ENCODE measurements at places on chromosomes 4 and X. TPM values are rescaled to one million over a fixed set of nuclear protein-coding genes. Genes with fewer than 3 reads are reported as not detected.

The TDO2 gene
- total RNA-seq, result not detected

The SHOX gene
- not detected for total RNA-seq

The RXFP1 gene
- total RNA-seq, result not detected

The VCX3A gene
- not detected for total RNA-seq

The ZXDA gene
- total RNA-seq, result 12.8 TPM

The PITX2 gene
- under 0.01 TPM for total RNA-seq

The TRIM61 gene
- not detected for total RNA-seq

The USP51 gene
- 0.39 TPM for total RNA-seq

DNA sequence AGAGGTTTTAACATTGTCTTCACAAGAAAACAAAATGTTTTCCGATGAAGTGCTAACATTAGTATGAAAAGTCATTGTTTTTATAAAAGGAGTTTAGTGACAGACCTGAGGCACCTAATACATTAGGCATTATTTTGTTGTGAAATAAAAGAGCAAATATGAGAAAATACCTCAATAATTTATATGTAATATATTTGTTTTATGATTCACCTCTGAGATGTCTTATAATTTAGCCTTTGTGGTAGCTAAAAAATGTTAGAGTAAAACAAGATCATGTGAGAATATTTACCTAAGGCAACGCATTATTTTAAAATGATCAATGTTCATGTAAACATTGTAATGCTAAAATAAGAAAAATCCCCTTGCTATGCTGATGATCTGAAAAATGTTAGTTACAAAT lies 100.9 kb upstream of the WDFY3 start:
- no peak for DNase-seq

DNA sequence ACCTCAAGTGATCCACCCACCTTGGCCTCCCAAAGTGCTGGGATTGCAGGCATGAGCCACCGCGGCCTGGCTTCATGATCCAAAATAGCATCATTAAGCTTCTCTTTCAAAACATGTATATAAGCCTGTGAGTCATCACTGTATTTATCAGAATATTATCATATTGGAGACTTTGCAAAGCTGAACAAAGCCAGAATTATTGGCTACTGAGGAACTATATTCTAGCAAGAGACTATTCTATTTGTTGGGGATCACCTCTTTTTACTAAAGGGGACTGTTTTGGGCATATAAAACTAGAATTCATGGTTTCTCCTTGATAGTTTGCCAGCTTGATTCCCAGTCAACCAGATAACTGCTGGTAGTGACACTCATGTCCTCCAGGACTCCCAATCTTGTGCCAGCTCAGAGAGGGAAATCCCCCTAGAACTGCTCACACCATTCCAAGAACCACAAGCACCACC lies 40.1 kb downstream of the TET2 start:
- DNase-seq, result no peak

GRCh38 chr4:29619168-29619567 lies 1101.0 kb upstream of the PCDH7 start:
- no peak for DNase-seq

DNA sequence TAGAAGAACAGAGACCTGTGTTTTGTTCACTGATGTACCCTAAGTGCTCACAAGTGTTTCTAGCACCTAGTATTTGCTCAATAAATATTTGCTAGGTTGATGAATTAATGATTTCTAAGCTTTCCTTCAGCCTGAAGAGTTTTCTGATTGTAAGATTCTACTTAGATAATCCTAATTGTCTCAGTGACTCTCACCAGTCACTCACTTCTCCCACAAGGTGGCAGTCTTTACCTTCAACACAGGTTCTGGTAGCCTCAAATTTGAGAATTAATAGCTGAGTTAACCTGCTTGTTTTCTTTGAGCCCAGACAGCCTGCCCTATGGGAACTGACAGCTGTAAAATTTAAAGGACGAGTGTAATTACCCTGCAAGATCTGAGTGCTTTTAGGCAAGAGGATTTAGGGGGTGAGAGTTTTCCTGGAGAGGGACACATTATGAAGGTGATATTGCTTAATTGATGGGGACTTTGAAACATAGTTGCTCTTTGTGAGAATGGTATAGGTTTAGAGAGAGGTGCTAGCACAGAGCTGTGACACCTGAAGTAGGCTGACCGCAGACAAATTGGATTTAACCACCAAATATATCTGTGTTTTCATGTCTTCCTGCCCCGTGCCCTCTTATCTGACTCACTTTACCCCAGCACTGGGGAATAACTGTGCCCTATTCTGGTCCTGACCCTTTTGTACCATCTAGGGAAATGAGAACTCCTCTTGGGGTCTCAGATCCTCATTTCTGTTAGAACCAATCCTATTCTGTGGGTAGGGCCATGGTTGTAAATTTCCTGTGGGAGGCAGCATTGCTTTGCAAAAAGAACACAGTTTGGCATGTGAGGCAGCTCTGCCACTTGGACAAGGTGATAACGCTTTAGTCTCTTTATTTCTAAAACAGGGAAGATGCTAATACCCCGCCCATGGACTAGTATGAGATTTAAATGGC lies 27.7 kb downstream of the CD38 start:
- peak; percentile 60 for DNase-seq

GRCh38 chr4:155758481-155759371 lies at the start of gene GUCY1B1:
Gene GUCY1B1 (plus strand): TSS chr4:155759021. CDS start chr4:155759141, 120 bp downstream.
- peak; percentile 77 for DNase-seq

GRCh38 chrX:77167993-77168392 lies 279.2 kb upstream of the FGF16 start:
- peak; percentile 64 for DNase-seq

DNA sequence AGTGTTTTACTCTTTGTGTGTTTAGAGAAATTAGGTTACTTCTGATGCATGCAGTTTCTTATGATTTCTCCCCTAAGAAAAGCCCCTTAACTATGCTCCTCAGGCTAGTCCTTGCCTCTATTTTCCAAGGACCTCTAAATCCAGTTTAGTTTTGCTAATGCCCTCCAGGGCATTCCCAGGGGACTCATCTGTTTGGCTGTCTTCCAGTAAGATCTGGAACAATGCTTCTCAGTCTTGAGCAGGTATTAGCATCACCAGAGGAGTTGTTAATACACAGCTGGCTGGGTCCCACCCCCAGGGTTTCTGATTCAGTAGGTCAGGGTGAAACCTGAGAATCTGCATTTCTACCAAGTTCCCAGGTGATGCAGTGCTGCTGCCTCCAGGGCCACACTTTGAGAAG lies 56.9 kb downstream of the OTC start:
- DNase-seq, result no peak

DNA sequence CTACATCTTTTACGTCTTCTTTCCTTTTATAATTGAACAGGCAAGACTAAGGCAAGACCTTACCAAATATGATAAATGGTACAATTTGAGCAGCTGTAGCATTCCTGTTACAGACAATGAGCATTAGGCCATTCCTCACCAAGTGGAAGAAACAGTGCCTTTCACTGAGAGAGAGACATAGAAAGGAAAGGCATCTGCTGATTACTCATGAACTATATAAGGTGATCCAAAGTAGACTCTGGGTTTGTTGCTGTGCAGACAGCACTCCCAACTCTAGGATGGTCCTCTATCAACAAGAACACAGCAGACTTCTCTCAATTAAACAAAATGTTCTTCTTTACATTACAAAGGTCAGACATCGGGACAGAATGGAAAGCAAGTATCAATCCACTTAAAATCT lies 91.9 kb downstream of the FAM13A start:
- no peak for DNase-seq

GRCh38 chr4:182748949-182749348 lies 168.2 kb downstream of the DCTD start:
- DNase-seq, result peak; percentile 63

DNA sequence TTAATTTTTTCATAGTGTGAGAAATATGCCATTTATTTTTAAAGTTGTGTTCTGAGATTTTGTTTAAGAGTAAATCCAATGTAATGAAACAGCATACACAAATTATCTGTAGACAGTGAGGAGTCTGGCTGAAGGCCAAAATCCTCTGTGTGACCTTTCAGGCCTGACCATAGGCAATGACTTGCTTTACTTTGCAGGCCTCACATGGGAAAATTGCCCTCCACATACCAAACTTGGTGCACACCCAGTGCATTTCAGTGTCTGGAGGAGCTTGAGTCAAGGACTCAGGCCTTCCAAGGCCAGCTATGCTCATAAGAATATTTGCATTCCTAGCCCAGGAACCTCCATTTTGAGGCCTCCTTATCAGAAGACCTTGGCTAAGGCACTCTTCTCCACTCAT lies 430.1 kb downstream of the GABRG1 start:
- no peak for DNase-seq

DNA sequence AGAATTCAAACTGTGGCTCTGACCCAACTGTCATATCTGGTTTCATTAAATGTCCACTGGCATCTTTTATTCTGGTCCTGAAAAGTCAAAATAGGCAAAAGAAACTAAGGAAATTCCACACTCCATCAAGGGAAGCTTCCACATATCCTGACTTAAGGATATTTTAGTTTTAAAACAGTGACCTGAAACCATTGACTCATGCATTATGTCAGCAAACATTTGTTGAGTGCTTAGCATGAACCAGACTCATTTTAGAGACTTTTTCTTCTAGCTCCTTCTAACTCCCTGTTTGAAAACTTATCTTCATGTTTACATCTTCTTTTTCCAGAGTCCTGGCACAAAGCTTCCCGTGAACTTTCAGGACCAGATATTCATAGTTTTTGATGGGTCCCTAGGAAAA lies 6.9 kb upstream of the CXCL1 start:
- no peak for DNase-seq

- no peak for DNase-seq
Observed at GRCh38 chrX:6990552-6991193, 156.8 kb upstream of the STS start.

- DNase-seq, result no peak
Observed at GRCh38 chrX:19188566-19188965, 66.3 kb upstream of the ADGRG2 start.

- DNase-seq, result no peak
Observed at GRCh38 chrX:13923845-13924244, 105.8 kb downstream of the GEMIN8 start.

GRCh38 chr4:37770016-37770415 lies 56.5 kb upstream of the PGM2 start:
- DNase-seq, result no peak

GRCh38 chr4:77001907-77002306 lies 52.4 kb downstream of the SEPTIN11 start:
- DNase-seq, result peak; percentile 60

DNA sequence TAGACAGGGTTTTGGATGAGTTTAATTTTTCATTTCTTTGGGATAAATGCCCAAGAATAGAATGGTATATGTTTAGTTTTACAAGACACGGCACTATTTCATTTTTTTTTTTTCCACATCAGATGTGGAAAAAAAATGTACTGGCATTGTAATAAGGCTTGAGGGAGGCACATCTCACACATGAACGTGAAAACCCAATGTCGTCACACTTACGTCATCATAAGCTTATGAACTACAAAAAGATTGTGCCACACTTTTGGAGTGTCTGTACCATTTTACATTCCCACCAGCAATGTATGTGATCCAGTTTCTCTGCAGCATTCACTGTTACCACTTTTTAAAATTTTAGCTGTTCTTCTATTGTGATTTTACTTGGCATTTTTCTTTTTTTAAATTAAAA lies 74.2 kb downstream of the TAF1 start:
- no peak for DNase-seq

GRCh38 chr4:156685308-156685707 lies 286.3 kb downstream of the PDGFC start:
- DNase-seq, result no peak

DNA sequence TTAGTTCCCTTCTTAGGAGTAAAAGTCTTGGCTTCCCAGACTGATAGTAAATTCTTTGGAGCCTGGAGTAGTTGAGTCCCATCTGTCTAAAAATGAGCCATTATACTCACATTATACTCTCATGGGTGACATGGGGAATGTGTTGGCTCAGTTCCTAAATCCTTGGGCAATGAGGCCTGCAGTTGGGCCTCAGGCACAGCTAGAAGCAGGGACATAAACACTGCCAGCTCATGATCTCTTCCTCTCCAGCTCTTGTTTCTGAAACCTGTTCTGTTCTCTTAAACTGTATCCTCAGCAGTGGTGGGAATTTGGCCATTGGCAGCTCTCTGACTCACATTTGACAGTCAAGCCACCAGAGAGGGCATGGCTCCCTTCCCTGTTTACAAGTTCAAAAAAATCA lies 212.5 kb downstream of the SPATA18 start:
- DNase-seq, result no peak

DNA sequence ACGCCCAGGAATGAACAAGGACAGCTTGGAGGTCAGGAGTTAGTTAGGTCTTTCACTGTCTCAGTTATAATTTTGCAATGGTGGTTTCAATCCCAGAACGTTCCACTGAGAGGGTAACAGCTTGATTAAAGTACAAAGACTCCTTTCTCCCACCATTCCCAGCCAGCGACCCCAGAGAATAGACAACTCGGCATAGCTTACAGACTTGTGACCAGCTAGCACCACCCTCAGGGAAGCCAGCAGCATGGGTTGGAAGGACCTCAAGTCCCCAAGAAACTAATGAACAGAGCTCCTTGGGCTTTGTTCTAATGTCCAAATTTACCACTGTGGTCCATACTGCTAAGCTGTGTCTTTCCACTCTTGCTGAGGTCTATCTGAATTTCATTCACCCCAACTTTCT lies 72.0 kb upstream of the MED14 start:
- no peak for DNase-seq

GRCh38 chr4:77959566-77960338 lies 97.1 kb downstream of the MRPL1 start:
- peak; percentile 54 for DNase-seq

GRCh38 chr4:145266881-145267280 lies 86.5 kb upstream of the OTUD4 start:
- DNase-seq, result no peak

Measured in dermis microvascular lymphatic vessel endothelial cell (primary cell).